Substantia nigra (tissue), 51 donors: ENCODE measurements at places on chromosomes 16 and 17.
A peak's percentile ranks its signal among the peaks of the same experiment; 100 is the strongest.

- DNase-seq, result no peak
Measured at GRCh38 chr17:50517011-50517410, 8.8 kb downstream of the MYCBPAP start.

DNA sequence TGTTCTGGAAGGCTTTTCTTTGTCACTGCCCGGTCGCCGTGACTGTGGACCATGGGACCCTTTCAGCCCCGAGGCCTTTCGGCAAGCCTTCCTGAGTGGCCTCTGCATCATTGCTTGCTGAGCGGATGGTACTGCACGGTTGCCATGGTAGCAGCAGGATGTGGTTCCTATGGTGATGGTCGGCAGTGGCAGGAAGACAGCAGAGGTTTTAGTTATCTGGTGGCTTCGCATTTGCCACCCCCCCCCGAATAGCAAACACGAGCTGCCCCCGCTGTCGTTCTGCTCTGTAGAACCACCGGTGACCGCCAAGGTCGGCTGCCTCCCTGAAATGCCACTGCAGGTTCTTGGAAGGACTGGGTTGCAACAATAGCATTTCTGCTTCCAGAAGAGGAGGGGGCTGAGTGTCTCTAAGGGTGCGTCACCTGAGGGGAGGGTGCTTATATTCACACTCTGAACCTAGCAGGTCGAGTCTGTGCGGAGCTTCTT, 76.6 kb downstream of the CMIP start:
- DNase-seq, result peak; percentile 28

- no peak for DNase-seq
Measured at GRCh38 chr17:49890077-49890821, 42.4 kb upstream of the TAC4 start.

DNA sequence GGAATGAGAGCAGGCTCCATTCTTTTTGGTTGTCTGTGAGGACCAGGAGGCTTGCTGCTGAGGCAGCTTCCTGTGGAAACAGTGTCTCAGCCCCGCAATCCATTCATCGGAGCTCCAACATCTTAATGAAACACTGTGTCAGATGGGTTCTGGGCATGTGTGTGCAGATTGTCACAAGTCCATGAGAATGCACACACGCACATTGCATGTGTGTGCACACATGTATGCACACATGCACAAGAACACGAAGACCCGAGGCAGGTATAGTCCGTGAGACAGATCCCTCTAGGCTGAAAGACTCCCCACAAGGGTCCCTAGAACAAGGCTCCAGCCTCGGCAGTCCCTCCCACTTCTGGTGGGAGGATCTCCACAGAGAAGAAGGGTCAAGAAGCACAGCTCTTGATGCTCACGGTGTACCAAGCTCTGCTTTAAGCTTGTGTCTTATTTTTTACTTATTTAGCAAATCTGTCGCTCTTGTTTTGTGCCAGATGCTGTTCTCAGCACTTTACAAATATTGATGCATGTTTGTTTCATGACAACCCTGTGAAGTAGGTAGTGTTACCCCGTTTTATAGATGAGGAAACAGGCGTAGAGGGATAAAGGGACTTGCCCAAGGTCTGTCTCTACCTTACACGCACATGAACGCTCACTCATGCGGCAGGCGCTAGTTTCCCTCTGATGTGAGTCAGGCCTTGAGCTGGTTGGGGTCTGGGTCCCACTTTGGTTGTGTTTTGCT, 213.1 kb downstream of the SEC14L1 start:
- no peak for DNase-seq
